Vagina (tissue), 2 donors: ENCODE measurements at places on chromosomes 5 and 9. TPM values are rescaled to one million over a fixed set of nuclear protein-coding genes. Genes with fewer than 3 reads are reported as not detected.

The ASS1 gene
- total RNA-seq: 84.0 TPM

The ZSWIM6 gene
- total RNA-seq: 16.7 TPM

The OTP gene
- not detected for total RNA-seq

The SPDL1 gene
- 13.3 TPM for total RNA-seq

The MOB3B gene
- 11.0 TPM for total RNA-seq

The LRRC19 gene
- not detected for total RNA-seq

The SOX30 gene
- not detected for total RNA-seq

The SCGB3A1 gene
- not detected for total RNA-seq

The IL5 gene
- not detected for total RNA-seq

- DNase-seq: no peak
Observed at GRCh38 chr5:30749971-30750370, 443.5 kb upstream of the CDH6 start.

- DNase-seq: no peak
Observed at GRCh38 chr5:147305147-147305546, 70.3 kb downstream of the STK32A start.

DNA sequence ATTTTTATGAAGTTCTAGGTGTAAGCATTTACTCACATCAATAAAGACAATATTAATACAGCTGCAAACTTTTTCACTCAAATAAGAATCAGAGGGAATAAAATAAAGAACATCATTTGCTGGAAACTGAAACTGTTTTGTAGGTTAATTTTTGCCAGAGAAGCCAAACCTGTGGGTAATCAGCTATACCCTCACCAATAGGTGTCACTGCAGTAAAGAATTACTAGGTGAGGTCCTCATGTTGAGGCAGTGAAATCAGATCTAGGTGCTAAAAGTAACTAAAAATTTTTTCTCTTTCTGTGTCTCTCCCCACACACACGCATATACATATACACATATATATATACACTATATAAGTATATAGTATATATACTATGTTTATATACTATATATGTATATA lies 1016.3 kb upstream of the SEMA6A start:
- DNase-seq: no peak

DNA sequence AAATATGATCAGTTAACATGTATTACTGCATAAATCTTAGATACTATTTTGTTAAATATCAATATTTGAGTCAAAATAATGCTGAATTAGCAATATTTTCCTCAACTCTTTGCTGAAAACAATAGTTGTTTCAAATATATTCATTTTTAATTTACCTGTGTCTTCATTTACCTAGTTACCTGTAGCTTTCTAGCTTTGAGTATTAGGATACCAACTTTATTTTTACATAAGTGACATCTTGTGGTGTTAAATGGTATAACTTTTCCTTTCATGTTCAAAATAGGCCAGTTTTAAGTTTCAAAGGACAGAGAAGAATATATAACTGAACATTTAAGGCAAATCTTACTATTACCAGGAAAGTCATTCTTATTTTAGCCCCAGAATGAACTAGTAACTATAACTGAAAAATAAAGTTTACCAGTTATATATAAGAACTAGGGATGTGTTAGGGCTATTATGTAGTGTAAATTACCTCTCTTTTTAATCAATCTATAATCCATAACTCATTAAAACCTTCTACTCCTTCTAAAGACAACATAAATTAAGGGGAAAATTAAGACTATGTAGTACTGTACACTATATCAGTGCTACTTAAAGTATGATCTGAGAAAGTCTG lies 25.3 kb downstream of the AP3B1 start:
- no peak for DNase-seq

- no peak for DNase-seq
Observed at GRCh38 chr9:136100700-136101614, 5.9 kb upstream of the NACC2 start.

GRCh38 chr9:86975036-86975435 lies 27.7 kb upstream of the GAS1 start:
- no peak for DNase-seq

DNA sequence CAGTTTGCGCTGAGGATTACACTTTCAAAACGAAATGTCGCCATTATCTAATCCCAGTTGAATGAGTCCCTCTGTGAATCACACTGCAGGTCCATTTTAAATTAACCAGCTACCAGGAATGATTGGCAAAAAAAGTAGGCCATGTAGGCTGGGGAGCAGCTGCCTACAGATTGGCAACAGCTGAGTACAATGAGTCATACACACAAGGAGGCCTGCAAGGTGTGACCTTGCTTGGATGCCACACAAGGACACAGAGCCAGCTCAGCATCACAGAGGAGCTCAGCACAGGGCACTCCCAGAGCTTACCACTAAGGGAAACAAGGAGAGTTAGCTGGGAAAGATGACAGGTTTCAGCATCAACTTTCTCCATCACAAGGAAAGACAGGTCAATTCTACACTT lies 12.9 kb downstream of the HAVCR1 start:
- no peak for DNase-seq

DNA sequence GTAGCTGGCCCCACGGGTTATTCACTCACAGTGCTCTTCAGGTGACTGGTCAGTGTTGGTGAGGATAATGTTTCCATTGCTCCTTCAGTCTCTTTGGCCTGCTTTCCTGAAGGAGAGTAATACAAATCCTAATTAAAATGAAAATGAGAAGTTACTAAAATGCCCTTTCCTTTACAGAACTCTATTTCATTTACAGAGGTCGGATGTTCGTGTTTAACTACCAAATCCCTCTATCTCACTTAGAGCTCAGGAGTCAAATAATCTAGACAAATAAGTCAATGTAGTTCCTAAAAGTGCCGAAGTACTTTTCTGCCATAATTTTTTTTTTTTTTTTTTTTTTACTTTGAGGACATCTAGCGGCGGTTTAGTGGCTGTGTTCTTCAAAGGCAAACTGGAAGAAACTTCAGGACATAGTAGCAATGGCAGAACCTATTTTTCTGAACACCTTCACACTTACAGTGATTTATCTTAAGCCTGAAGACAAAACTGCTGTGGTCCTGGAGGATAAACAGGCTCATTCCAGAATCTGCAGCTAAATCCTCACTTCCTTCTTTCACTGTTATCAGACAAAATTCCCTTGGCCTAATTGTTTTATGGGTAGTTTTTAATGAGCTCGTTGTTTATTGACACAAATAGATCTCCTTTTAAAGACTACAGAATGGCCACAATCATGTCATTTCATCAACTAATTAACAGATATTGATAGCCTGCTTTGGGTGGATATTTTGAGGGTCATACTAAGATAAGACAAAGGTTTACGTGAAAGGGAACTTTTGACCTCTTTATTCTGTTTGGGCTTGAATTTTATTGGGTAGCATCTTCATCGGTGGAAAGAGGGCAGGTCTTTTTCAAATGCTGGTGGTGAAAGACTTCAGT lies 207.6 kb upstream of the DMRTA1 start:
- no peak for DNase-seq

DNA sequence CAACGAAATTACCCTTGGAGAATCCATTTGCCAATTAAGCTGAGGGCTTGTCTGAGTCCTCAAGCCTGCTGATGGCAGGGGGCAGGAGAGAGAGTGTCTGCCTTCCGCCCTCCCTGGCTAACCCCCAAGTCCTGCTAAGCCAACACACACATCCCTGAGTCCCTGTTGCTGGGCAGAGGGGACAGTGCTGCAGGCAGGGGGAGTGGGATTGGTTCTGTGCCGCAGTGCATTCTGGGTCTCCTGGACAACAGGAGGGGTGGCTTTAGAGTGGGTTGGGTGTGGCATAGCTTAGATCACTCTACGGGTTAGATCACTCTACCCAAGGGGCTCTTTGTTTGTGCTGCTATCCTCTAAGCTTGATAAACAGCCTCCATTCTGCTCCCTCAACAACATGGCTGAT lies 427.7 kb downstream of the CDK5RAP2 start:
- DNase-seq: no peak

DNA sequence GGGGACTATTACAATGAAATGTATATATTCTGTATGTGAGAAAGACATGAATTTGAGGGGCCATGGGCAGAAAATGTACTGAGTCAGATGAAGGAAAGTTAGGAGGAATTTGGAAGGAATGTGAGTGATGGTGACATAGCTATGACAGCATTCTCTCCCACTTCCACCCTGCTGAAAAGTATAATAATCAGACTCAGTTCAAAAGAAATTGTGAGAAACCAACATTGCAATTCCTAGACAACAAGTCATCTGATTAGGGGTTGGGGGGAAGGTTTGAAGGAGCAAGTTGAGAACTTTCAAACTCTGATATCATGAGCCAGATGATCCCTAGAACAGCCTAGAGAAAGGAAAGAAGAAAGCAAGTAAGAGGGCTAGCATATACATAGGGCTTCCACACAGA lies 370.6 kb downstream of the DMRTA1 start:
- no peak for DNase-seq

DNA sequence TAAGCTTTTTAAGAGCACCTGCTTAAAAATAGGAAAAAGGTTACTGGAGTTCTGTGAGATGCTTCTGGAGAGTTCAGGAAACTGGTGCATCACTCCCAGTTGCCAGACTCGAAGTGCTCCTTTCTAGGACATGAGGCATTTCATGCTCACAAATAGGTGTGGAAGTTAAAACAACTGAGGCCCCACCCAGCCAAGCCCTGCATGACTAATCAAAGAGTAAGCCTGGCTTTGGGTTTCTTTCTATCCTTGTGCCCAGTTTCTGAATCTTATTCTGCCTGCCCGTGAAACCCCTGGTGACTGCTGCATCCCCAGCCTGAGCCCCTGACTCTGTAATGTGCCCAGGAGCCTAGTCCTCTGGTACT lies 7.7 kb downstream of the SPINK9 start:
- DNase-seq: no peak

DNA sequence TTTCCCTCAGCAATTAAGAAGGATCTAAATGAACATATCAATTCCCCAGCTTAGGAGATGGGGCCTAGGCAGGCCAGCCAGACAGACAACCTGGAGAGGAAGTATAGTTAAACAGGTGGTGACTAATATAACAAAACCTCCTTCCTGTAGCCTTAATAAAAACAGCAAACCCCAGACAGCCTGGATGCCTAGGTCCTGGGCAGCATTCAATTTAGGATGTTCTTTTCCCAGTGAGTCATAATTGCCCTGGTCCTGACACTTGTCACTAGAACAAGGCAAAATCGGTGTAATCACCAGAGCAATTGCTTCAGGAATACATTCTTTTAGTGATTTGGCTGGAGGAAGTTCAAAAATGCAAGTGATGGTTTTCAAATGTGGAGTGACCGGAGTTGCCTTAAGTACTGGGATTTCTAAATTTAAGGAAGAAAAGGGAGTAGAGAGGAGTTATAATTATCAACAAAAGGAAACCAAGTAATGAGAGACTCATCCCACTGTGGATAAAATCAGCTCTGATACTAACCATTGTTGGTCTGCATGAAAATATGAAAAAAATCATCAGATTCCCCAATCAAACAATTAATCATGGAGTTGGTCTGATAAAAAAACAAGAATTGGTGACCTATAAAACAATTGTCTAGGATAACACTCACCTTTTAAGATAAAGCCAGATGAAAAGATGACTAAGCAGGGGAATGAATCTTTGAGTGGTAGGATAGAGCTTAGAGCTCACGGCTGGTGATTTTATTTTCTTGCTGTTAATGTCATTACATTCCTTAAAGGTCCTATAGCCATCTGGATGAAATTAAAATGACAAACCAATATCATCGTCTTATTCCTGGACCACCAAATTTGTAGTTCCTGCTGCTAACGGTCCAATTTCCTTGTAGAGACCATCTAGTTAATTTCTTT lies 39.0 kb upstream of the TARS1 start:
- no peak for DNase-seq

DNA sequence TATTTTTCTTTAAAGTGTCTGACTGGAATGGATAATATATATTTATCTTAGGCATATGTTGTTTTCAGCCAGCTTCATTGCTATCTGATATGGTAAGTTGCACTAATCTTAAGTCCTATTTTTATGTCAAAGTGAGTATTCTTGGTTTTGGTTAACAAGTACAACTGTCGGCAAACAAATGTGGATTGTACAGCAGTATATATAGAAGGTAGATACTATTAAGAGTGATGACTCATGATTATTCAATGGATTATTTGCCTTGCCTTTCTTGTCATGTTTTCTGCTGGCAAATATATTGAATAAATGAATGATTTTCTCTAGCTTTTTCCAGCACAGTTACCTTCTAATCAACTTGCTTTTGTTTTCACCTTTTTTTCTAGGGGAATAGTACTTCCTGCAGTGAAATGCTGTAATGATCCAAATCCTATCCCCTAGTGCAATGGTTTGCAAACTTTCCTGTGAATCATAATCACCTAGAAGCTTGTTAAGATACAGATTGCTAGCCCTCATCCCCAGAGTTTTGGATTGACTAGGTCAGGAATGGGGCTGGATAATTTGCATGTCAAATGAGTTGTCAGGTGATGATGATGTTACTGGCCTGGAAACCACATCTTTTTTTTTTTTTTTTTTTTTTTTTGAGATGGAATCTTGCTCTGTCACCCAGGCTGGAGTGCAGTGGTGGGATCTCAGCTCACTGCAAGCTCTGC lies 60.8 kb upstream of the ARRDC3 start:
- DNase-seq: no peak

DNA sequence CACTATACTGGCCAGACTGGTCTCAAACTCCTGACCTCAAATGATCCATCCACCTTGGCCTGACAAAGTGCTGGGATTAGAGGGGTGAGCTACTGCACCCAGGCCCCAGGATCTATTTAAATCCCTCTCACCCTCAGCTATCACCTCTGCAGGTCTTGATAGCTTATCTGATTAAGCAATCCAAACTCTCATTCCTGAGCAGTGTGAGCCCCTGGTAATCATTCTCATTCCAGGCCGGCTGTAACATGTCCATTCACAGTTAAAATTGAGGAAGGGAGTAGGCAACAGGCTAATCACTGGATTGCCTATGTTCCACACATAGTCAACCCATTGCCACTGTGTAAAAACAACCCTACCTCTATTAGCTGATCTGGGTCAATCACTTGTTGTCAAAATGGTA lies 111.1 kb downstream of the AGTPBP1 start:
- no peak for DNase-seq

DNA sequence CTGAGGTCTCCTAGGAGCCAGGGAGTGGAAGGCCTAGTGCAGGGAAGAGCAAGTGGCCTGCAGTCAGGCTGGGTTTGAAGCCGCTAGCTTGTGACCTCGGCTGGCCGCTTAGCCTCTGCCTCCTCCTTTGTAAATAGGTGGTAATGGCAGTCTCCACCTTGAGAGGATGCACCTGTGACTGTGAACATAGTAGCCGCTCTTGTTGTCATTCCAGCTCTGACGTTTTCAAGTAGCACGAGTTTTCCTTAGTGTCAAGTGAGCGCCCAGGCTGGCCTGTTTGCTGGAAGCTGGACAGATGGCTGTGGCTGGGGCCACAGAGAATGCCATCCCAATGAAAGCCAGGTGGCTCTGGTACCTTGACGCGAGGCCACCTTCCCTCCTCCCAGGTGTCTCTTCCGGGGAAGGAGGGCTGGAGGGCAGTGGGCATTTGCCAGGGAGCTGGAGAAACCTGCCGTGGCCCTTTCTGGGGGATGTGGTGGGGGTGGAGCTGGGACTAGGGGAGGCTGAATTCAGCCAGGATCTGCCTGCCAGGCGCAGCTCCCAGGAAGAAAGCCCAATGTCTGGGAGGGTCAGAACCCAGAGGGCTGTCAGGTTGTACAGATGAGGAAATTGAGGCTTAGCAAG lies 2.5 kb downstream of the ASS1 start:
- DNase-seq: no peak
